ENCODE measurements at places on chromosomes 6 and 20. TPM values are rescaled to one million over a fixed set of nuclear protein-coding genes. Genes with fewer than 3 reads are reported as not detected.

GRCh38 chr6:144696610-144697368, 411.7 kb downstream of the UTRN start:
- no peak for DNase-seq

- DNase-seq, result no peak
Measured at GRCh38 chr6:50989123-50989522, 170.5 kb downstream of the TFAP2B start.

Gene NRSN1
- total RNA-seq, result not detected

Gene KHDC1L
- 0.44 TPM for total RNA-seq

Gene SLC22A16
- total RNA-seq, result not detected

Gene GATA5
- not detected for total RNA-seq

Measured in HFFc6 (cell line).